ENCODE measurements at places on chromosomes 7 and 10.

DNA sequence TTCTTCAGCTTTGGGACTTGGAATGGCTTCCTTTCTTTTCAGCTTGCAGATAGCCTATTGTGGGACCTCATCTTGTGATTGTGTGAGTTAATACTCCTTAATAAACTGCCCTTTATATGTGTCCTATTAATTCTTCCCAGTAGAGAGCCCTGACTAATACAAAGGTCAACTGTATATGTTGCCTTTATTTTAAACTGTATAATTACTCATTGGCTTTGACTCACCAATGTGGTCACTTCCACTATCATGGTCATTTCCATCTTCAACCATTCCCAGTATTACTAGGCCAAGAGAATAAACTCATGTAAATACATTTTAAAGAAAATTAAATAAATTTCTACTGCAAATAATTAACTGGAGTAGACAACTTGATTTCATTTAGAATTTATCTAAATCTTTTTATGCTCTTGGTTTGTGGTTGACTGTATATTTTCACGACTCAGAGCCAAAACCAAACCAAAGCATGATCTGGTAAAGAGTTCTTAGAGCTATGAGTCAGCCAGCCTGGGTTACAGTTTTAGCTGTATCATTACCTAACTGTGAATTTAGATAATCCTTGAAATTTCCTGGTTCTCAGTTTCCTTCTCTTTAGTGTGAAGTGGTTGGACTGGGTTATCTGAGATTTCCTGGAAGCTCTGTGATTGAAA is 188.4 kb downstream of the PPP1R3A start:
- peak; percentile 68 for DNase-seq

DNA sequence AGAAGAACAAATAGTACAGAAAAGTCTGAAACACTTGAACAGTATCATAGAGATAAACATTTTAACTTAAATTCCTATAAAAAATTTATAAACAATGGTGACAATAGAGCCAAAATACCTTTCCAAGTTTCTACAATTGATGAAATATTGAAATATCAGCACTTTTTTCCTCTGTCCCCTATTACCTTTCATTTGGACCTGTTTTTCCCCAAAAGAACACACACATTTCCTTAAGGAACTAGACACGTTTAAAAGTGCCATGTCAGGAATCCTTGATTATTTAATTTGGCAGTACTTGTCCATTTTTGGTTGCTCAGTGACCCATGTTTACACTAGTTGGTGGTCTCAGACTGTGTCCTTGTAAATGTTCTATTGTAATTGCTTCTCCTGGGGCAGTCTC is 162.6 kb downstream of the CTNNA3 start:
- DNase-seq, result no peak

DNA sequence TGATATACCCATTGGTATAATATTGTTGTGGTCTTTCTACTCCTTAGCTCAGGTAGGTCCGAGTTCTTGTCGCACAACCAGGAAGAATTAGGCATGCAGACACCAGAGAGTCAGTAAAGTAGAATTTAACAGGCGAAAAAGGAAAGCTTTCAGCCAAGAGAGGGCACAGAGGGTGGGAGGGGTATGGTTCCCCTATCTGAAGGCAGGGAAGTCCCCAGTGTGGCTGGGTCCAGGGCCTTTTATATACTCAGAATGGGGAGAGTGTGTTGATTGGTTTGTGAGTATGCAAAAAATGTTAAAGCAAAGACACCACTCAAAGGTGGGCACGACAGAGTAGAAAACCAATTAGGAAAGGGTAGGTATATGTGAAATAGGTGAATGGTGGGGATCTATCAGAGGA is 53.9 kb downstream of the IMMP2L start:
- no peak for DNase-seq

- DNase-seq, result no peak
These were observed 17.2 kb downstream of the ABCC2 start for GRCh38 chr10:99799613-99800012.

DNA sequence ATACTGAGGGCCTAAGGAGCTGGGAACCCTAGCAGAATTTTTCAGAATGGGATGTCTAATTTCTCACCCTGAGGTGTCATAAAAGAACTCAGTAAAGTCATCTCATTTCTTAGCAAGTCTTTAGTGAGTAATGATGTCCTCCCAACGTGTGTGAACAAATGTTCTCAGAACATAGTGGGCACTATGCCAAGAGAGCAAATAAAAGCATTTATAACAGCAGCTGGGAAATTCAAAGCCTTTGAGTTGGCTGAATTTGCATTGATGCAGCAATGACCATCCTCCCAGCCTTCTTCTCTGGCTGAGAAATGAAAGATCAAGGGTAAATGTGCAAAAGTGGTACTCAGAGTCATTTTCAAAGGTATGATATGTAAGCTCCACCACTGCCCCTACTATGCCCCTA is 109.4 kb downstream of the FAM107B start:
- no peak for DNase-seq

GRCh38 chr10:60661637-60662036 is 116.6 kb upstream of the CDK1 start:
- no peak for DNase-seq

- no peak for DNase-seq
These were observed 33.1 kb downstream of the NACAD start for GRCh38 chr7:45055594-45056219.

- DNase-seq, result no peak
These were observed 128.4 kb upstream of the RSU1 start for GRCh38 chr10:16945593-16945992.

GRCh38 chr10:98417973-98418664 is 3.1 kb upstream of the PYROXD2 start:
- no peak for DNase-seq

- no peak for DNase-seq
These were observed 140.4 kb downstream of the DKK1 start for GRCh38 chr10:52454491-52454890.

DNA sequence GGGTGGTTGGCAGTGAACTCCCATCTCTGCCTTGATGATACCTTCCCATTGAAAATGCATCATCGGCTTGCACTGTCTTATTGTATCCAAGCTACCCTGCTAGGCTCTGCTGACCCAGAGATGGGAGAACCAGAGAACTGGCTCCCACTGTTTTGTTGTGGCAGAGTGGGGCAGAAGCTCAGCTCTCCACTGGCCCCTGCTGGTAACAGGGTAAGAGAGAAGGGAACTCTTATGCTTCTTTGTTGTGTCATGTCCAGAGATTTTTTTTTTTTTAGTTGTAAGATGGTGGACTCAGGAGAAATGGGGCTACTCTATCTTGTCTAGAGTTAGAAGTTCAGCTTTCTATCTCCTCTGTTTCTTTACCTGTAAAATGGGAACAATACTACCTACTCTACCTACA is 100.5 kb upstream of the SDK1 start:
- DNase-seq, result no peak

DNA sequence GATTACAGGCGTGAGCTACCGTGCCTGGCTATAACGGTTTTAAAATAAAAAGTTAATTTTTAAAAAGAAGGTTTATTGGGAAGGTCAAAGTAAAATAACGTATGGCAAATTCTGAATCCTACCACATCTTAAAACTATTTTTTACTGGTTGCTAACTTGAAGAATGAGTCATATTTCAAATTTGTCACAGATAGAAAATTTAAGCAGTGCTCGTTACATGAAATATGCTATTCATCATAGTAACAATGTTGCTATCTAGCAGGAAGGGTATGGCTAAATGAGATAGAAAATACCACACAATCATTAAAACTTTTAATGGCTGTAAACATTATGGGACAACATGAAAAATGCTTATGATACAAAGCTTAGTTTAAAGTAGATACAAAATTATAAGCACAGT is 500.5 kb downstream of the PHTF2 start:
- DNase-seq, result no peak

DNA sequence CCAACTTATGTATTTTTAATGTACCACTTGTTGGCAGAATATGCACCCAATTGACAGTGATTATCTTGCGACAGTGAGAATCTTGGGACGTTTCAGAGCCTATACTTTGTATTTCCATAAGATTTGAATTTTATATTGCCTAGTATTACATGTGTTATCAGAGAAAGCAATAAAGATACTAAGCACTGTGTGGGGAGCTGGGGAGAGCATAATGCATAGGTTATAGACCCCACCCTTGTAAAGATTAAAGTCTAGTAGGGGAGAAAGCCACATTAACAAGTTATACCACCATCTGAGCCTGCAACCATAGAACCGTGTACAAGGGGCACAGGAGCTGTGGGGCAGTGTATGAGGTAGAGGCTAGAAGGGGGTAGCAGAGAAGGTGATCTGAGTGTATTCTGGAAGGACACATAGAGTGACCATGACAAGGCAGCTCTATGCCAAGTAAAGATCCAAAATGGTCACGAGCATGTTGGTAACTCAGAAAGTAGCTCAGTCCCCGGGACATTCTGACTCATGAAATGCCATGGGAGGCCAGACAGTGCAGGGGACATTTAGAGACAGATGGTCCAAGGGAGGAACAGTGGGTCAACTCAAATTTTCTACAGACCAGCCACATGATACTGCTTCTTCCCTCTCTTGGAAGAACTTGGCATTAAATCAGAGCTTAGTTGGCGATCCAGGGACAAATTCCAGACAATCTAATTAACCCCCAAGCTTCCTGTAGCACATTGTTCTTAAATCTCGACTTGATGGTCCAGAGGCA is 84.5 kb downstream of the ADRA2A start:
- DNase-seq, result no peak

DNA sequence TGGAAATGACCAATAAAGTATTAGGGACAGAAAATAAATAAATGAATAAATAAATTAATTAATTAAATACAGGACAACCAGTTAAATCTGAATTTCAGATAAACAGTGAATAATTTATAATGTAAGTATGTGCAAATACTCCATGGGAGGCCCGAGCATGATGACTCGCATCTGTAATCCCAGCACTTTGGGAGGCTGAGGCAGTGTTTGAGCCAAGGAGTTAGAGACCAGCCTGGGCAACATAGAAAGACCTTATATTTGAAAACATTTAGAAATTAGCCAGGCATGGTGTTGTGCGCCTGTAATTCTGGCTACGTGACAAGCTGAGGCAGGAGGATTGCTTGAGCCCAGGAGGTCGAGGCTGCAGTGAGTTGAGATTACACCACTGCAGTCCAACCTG is 123.7 kb downstream of the CUL2 start:
- no peak for DNase-seq

- DNase-seq, result no peak
These were observed 55.5 kb upstream of the LHFPL3 start for GRCh38 chr7:104272767-104273384.

- no peak for DNase-seq
These were observed 6.3 kb upstream of the EMX2 start for GRCh38 chr10:117536072-117536865.

- no peak for DNase-seq
These were observed 29.0 kb downstream of the AGAP3 start for GRCh38 chr7:151115121-151115835.

- DNase-seq, result no peak
These were observed 2.9 kb downstream of the CYTH3 start for GRCh38 chr7:6269527-6269926.

- DNase-seq, result no peak
These were observed 35.7 kb downstream of the CH25H start for GRCh38 chr10:89171263-89171872.

DNA sequence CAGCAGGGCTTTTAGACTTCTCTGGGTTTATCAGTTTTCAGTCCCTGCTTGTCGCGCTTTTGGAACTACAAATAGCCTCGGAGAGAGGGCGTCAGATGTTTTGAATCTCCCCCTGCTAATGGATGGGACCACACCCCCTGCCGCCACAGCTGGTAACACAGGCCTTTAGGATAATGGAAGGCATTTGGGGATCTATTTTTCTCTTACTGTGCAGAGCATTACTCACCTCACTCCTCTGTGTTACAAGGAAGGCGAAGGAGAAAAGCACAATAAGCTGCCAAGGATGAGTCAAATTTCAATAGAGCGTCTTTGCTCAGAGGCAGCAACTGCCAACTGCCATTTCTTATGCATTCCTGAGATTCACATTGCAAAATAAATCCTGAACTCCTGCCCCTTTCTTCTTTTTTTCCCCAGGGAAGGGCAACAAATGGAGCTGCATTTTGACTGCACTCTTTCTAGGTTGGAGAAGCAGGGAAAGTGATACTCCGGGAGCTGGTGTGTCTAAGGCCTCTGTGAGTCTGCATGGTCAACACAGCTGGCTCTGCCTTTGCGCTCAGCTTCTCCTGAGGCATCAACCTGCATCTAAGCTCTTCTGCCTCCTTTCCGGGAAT is 31.5 kb upstream of the SMNDC1 start:
- DNase-seq, result peak; percentile 94

DNA sequence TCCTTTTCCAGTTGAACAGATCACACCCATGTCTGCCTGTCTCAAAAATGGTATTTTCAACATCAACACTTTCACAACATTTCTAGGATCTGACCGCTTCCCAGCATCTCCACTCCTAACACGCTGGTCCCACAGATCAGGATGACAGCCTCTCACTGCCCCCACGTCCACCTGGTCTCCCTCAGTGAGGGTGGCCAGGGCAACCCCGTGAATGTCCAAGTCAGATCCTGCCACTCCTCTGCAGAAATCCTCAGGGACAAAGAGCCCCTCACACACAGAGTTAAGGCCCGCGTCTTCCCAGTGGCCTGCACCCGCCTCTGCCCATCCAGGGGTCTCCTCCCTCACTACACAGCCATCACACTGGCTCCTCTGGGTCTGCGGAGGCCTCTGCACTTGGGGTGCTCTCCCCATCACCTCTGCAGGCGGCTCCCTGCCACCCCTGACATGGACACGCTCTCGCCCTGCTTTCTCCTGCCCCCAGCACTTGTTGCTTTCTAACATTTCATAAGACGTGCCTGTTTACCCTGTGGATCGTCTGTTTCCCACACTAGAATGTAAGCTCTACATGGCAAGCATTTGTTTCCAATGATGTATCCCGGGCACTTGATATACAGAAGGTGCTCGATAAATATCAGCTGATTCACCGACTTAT is 20.0 kb downstream of the GNA12 start:
- no peak for DNase-seq

DNA sequence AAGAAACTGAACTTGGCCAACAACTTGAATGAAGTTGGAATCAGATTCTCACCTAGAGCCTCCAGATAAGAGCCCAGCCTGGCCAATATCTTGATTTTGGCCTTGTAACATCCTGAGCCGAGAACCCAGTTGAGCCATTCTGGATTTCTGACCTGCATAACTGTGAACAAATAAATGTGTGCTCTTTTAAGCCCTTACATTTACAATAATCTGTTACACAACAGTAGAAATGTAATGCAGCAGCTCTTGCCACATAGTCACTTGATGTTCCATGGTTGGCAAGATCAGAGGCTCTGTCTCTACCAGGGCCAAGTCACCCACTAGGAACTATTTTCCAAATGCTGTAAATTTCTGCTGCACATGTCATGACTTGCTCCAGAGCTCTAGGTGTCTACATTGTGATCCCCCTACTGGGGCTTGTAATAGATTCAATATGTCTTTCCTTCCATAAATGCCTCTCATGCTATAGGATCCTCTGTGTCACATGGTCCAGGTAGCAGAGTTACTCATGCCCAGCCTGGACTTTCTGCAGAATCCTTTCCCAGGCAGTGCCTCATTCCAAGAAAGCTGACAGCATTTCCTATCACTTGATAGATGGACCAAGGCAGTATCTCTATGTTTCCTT is 11.4 kb upstream of the RBM20 start:
- peak; percentile 39 for DNase-seq

DNA sequence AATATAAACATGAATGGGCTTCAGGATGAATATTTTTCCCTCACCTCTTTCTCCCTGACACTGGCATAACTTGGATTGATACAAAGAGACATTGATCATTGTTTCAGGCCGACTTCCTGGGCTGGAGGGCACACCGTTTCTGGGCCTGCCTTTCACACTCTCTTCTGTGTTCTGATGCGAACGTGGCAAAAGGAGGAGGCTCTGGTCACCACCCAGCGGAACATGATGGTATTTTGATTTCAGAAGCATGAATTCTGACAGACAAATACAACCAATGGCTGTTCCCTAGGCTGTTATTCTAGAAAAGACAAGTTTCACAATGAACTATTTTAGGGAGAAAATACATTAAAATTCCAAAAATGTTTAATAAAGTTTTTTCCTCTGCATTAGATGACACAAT is 534.5 kb upstream of the MKI67 start:
- no peak for DNase-seq

Measured in HS-5 (cell line).